Midbrain (tissue), 1 donor: ENCODE measurements at places on chromosomes 2 and 18.

GRCh38 chr18:34219651-34220050, 5.1 kb downstream of the NOL4 start:
- no peak for DNase-seq

DNA sequence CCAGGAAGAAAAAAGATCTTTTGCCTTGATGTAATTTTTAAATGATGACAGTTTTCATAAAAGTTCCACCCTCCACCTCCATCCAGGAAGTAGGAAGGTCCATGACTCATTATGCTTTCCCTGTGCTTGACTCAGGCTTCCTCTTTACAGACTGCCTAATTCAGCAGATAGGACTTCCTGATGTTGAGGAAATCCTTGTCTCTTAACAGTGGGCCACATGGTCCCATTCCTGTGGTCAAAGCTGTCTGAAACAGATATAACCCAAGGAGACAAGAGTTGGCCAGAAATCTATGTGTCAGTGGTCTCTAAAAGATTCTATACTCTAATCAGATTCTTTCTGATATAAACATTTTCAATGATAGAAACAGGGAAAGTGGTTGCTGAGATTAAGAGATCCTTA, 119.1 kb downstream of the BAZ2B start:
- DNase-seq, result peak; percentile 15

DNA sequence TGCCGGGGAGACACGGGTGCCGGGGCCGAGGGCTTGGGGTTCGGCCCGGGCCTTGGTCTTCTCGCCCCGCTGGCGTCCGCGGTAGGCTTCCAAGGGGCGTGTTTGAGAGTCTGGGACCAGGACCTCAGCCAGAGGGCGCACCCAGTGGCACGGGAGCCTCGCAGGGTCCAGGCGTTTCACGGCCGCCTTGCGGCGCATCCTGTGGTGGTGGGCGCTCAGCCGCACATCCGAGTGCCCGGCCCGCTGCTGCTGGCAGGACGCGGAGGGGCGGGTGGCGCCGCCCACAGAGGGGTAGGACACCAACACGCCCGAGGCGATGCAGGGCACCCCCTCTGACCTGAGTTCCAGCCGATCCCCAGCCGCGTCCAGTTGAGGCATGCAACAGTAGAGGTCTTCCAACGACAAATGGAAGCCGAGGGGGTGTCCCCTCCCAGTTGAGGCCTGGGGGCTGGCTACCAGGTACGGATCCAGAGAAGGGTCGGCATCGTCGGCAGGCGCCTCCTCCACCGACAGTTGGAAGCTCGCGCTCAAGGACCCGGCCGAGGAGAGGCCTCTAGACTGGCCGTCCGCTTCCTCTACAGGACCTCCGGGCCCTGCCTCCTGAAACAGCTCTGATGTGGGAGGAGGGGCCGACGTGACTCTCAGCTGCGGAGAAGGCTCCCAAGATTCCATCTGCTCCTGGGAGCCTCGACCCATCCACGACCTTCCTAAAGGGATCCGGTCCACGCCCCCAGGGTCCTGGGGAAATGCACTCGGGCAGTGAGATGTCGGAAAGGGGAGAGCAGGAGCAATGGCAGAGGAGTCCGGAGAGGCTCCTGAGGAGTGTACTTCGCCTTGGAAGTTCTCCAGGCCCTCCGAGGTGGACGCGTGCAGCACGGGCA, 6.3 kb downstream of the C2orf81 start:
- DNase-seq, result peak; percentile 36

GRCh38 chr2:149169656-149170055, 131.2 kb downstream of the LYPD6B start:
- no peak for DNase-seq

GRCh38 chr18:80115035-80115434, 6.0 kb downstream of the ADNP2 start:
- DNase-seq, result no peak

DNA sequence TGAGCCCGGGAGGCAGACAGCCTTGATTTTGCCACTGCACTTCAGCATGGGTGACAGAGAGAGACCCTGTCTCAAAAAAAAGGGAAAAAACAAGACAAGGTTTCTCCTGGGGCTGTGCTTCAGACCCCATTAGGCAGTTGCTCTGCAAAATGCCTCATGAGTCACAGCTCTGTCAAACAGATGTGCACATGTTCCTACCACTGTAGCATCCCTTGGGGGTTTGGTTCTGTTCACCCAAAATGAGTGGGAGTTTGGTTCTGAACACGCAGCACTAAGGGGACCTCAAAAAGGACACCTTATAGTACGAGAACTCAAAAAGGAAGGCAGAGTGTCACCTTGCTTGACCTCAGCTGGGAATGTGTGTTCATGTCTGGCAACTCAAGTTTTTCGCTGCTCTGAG, 134.9 kb downstream of the RPIA start:
- DNase-seq, result no peak
